ENCODE measurements at places on chromosomes 4 and X. TPM values are rescaled to one million over a fixed set of nuclear protein-coding genes. Genes with fewer than 3 reads are reported as not detected.

SPANXA2 gene
- not detected for polyA plus RNA-seq

NSUN7 gene
- 3.1 TPM for polyA plus RNA-seq

ATP1B4 gene
- polyA plus RNA-seq = 436 TPM

OPN1MW3 gene
- polyA plus RNA-seq = not detected

LRCH2 gene
- polyA plus RNA-seq = 3.4 TPM

GYPE gene
- 3.2 TPM for polyA plus RNA-seq

KIF4A gene
- 4.8 TPM for polyA plus RNA-seq

SCD5 gene
- polyA plus RNA-seq = 3.3 TPM

EXOC1L gene
- not detected for polyA plus RNA-seq

GRCh38 chr4:78437608-78438088, 113.9 kb upstream of the ANXA3 start:
- no peak for DNase-seq

- DNase-seq = no peak
Observed at GRCh38 chrX:118349188-118349587, 3.3 kb downstream of the WDR44 start.

- no peak for DNase-seq
Observed at GRCh38 chrX:20372533-20372932, 105.8 kb upstream of the RPS6KA3 start.

DNA sequence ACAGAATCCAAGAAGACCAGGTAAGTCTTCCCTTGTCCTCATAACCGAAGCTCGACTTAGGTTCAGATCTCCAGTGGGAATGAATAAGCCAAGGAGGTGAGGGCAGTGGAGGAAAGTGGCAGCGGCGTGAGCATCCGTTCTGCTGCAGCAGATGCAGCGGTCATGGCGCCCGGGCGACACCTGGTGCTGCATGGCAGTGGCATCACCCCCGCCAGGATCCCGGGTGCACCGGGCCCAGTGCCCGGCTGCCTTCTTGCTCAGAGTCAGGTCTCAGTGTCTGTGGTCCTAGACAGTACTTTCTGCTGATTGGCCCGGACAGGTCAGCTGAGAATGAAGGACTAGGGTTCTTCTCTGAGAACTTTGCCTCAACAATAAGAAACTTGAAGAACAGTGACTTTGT, 83.4 kb upstream of the SORBS2 start:
- no peak for DNase-seq

- no peak for DNase-seq
Observed at GRCh38 chr4:185263419-185263818, 54.0 kb downstream of the SNX25 start.

DNA sequence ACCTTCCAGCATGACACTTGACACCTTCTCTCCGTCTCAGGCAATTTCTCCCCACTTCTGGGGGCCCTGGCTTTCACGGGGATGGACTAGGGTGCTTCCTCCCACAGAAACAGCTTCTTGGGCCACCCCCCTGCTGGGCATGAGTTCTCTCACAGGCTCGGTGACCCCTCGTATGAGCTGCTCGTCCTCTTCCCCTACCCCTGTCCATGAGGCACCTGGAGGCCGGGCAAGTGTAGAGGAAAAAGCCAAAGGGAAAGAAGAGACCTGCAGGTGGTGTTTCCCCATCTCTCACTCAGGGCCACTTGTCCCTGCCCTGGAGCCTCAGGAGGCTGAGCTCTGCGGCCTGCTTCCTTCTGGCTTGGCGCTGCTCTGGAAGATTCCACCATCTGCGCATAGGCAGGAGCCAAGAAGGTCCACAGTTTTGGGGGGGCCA, 1.9 kb upstream of the RGS12 start:
- DNase-seq = no peak

DNA sequence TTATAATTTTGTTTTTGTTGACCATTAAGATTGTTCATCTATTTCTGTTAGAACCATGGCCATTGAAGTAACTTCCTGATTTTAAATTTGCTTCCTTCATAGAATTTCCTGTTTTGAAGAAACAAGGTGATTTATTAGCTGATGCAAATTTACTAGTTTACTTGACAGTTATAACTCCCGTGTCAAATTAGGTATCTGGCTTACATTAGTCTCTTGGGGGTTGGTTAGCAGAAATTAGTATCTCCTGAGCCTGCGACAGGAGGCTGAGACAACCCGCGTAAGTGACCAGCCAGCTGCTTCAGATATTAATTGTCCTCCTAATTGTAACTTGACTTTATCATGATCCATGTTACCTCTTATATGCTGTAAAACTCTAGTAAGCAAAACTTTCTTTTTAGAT, 154.3 kb downstream of the CFAP299 start:
- DNase-seq = no peak

DNA sequence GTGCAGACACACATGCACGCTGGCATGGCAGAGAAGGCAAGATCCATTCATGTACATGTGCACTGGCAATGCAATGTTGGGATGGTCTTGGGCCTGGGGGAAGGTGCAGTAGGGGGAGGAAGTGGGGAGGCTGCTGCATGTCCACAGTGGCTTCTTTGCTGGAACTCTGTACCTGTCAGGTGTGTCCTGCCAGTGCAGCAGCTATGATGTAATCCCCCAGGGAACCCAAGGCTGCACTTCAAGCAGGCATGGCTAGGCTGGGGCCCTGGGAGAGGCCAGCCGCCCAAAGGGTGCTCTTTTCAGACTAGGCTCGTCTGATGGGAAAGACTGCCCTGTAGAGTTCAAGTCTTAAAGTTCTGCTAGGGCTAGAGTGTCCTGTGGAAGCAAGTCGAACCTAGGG, 1304.0 kb downstream of the FAM133A start:
- DNase-seq = no peak

DNA sequence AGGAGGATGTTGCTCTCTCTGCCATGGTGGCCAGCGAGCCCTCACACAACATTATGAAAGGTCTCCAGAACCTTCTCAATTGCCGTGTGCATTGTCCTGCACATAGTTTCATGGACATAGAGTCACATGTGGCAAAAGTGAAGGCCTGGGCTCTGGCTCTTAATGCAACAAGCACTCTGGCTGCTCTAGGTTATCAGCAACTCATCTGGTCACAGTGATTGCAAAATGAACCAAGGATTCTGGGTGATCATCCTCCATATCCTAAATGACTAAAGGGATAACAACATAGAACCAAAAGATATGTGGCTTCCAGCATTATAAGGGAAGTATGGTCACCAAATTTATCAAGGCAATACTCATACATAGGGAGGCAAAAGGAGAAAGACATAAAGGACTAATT, 175.2 kb downstream of the MGST2 start:
- DNase-seq = no peak
